ENCODE measurements at places on chromosomes 1 and 21. TPM values are rescaled to one million over a fixed set of nuclear protein-coding genes. Genes with fewer than 3 reads are reported as not detected.

GRCh38 chr1:206798384-206798996 lies 26.2 kb upstream of the IL10 start:
- no peaks in the 10 kb centered on the region for H3K36me3 ChIP-seq
- DNase-seq: no peak
- no peaks in the 10 kb centered on the region for H3K27me3 ChIP-seq

DNA sequence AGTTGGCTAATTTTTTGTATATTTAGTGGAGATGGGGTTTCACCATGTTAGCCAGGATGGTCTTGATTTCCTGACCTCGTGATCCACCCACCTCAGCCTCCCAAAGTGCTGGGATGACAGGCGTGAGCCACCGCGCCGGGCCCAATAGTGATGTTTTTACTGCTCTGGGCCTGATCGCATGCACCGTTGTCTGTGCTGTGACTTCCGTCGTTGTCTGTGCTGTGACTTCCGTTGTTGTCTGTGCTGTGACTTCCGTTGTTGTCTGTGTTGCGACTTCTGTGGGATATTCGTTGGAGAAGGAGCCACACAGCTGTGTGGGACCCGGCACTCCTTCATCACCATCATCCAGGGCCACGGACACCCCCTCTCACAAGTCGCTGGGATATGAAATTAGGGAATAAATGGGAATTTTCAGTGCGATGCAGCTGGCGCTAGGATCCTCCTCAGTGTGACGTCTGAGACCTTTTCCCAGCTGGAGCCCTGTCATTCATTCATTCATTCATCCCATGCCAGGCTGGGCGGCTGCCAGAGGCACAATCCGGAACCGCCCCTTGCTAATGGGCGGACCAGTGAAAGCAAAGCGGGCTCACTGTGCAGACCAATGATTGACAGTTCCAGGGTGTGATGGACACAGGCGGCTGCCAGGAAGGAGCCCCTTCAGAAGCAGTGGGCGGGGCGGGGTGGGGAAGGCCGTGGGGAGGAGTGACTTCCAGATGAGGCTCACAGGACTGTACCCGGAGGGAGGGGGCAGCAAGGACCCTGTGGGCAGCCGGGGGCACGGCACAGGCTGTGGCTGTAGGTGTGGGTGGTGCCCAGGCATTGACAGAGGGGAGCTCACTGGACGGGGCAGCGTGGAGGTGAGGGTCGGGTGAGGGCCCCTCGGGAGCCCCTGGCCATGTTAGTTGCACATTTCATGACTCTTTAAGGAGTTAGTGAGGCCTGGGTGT lies 48.9 kb downstream of the PRKCZ start:
- H3K27me3 ChIP-seq: no peaks in the 10 kb centered on the region
- peaks cover 2% of the 10 kb centered on the region for H3K4me1 ChIP-seq
- H3K27ac ChIP-seq: no peak overlapping the region
- H3K4me3 ChIP-seq: no peak overlapping the region
- peak; percentile 39 for DNase-seq

GRCh38 chr1:52032124-52032784 lies 1.4 kb downstream of the KTI12 start:
- H3K4me1 ChIP-seq: peaks cover 40% of the 10 kb centered on the region
- peak overlapping the region; percentile 79 for H3K4me3 ChIP-seq
- DNase-seq: no peak
- peak overlapping the region; percentile 91 for H3K27ac ChIP-seq

GRCh38 chr1:41559331-41559730 lies 74.8 kb upstream of the EDN2 start:
- DNase-seq: no peak
- H3K27me3 ChIP-seq: no peaks in the 10 kb centered on the region
- no peaks in the 10 kb centered on the region for H3K4me1 ChIP-seq
- H3K36me3 ChIP-seq: no peaks in the 10 kb centered on the region

- no peaks in the 10 kb centered on the region for H3K4me1 ChIP-seq
- no peak for DNase-seq
- H3K27me3 ChIP-seq: peaks cover 15% of the 10 kb centered on the region
- H3K27ac ChIP-seq: no peak overlapping the region
These were observed 26.0 kb upstream of the RSPO1 start for GRCh38 chr1:37660664-37661063.

GRCh38 chr1:97170300-97170699 lies 448.7 kb downstream of the PTBP2 start:
- no peak for DNase-seq
- H3K27ac ChIP-seq: no peak overlapping the region
- H3K27me3 ChIP-seq: no peaks in the 10 kb centered on the region
- no peaks in the 10 kb centered on the region for H3K36me3 ChIP-seq
- no peaks in the 10 kb centered on the region for H3K4me1 ChIP-seq
- H3K4me3 ChIP-seq: no peak overlapping the region

DNA sequence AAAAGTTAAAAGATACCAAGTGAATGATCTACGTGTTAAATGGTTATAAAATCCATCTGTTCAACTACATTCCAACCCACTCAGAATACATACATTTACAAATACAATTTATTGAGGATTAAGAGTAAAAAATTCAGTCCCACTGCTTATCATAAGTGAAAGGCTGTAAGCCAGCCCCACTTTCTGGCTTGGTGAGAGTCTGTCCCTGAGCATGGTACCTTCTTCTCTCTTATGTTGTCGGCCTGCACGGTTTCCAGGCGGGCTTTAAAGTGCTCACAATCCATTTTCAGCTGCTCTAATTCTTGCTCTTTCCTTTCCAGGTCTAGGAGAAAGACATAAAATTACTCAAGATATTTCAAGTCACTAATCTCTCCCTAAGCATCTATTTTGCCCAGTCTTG lies 15.2 kb downstream of the HSF2BP start:
- DNase-seq: no peak
- H3K4me1 ChIP-seq: peaks cover 24% of the 10 kb centered on the region
- H3K27ac ChIP-seq: no peak overlapping the region
- no peaks in the 10 kb centered on the region for H3K36me3 ChIP-seq
- H3K27me3 ChIP-seq: no peaks in the 10 kb centered on the region

DNA sequence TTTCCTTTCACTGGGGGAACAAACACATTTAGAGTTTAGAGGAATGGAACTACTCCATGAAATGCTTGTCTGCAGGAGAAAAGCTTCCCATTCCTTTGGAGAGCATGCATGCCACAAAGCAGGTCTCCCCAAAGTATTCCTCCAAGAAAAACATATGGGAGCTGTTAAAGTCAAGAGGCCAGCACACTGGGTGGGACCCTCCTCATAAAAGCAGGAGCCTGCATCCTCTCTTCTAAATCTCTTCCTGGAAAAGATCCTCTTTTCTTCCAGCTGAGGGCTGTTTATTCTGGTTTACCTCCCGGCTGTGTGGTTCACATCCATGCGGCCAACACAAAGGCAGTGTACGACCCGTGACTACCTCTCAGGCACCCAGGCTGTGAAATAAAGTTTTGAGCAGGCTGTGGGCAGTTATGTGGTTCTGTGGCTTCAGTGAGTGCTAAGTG lies 103.4 kb downstream of the TENT5C start:
- H3K36me3 ChIP-seq: no peaks in the 10 kb centered on the region
- no peak overlapping the region for H3K4me3 ChIP-seq
- no peak overlapping the region for H3K27ac ChIP-seq
- DNase-seq: no peak

DNA sequence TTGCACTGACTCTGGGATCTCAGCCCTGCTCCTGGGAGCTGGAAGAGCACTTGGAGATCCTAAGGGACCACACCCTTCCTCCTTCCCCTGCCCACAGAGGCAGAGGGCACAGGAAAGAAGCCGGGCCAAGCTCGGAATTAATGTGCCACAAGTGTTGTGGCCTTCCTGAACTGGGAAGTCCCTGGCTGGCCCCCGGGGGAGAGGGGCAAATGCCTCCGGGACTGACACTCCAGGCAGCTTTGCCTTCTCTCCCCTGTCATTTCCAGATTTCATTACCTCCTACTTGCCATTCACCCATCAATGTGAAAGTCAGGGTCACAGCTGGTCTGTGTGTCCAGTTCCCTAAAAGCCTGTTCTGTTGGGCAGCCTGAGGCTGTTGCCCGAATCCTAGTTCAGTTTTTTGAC lies 21.7 kb downstream of the SESN2 start:
- H3K27ac ChIP-seq: peak overlapping the region; percentile 61
- no peaks in the 10 kb centered on the region for H3K27me3 ChIP-seq
- no peak overlapping the region for H3K4me3 ChIP-seq
- no peak for DNase-seq

DNA sequence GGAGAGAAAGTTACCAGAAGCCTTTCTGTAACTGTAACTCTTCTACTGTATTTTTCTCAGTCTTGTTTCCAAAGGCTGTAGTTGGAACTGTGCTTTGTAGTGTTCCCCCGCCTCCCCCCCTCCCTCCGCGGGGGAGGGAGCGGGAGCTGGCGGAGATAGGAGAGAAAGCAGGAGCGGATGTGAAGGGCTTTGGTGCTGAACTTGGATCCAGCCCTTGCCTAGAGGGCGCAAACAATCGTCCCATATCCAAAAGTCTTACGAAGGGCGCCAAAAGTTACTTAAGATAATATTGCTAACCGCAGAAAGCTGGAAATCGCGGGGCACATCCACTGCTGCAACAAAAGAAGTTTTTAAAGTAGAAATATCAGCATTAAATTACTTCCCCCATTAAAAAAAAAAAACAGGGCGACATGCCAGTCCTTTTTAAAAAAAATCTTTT lies 2.4 kb upstream of the NFIA start:
- H3K27ac ChIP-seq: peak overlapping the region; percentile 96
- H3K4me1 ChIP-seq: peaks cover 43% of the 10 kb centered on the region
- no peaks in the 10 kb centered on the region for H3K27me3 ChIP-seq

DNA sequence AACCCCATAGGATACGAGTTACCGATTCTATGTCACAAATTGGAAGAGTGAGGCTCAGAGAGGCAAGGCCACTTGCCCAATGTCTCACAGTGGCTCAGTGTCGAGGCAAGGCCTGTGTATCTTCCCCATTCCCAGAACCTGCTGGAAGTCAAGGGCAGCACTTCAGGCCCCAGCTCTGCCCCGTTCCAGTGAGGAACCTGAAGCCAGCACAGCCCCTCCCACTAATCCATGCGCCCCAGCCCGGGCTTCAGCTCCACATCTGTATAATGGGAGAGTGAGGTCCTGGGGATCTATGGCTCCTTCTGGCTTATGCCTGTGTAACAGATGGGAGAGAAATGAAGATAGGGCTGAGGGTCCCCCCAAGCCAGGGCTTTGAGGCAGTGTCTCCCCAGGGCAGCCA lies 56.3 kb downstream of the CASZ1 start:
- H3K27me3 ChIP-seq: no peaks in the 10 kb centered on the region
- no peak overlapping the region for H3K27ac ChIP-seq
- H3K4me1 ChIP-seq: peaks cover 28% of the 10 kb centered on the region

GRCh38 chr1:85452948-85453347 lies 12.0 kb downstream of the DDAH1 start:
- H3K4me1 ChIP-seq: peaks cover 19% of the 10 kb centered on the region
- no peak for DNase-seq
- H3K27me3 ChIP-seq: no peaks in the 10 kb centered on the region
- H3K4me3 ChIP-seq: no peak overlapping the region

DNA sequence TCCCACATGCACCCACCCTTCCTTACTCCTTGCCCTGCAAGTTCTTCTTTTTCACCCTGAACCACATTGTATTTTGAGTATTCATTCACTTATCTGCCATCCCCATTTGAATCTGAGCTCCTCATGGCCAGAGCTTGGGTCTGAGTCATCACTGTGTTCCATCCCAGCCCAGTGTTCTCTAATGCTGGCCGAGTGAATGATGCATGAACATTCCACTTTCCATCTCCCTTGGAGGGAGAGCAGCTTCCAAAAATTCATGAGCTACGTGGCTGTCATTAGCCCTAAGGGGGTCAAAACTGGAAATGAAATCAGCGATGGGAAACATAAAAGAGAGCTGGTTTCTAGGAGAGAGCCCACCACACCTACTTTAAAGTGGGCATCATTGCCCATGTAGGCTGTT lies 187.0 kb upstream of the USP24 start:
- no peak overlapping the region for H3K27ac ChIP-seq
- no peaks in the 10 kb centered on the region for H3K4me1 ChIP-seq
- DNase-seq: no peak
- H3K36me3 ChIP-seq: no peaks in the 10 kb centered on the region
- H3K4me3 ChIP-seq: no peak overlapping the region

DNA sequence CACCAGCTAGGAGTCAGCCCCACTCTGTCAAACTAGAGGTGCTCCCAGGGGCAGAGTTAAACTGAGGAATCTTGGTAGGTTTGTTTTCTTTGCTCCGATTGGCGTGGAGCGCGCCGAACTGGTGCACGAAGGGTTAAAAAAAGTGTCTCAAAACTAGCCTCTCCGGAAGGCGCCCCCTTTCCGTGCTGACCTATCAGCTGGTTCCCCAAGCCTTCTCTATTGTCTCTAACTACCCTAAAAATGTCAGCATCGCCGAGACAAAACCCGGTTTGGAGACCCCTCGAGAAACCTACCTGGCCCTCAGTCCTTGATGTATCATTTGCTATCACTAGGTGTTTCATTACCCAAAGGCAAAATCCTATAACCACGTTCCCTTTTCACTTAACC lies 2.2 kb downstream of the TGFB2 start:
- no peaks in the 10 kb centered on the region for H3K36me3 ChIP-seq
- H3K4me3 ChIP-seq: peak overlapping the region; percentile 64
- no peak for DNase-seq
- H3K27me3 ChIP-seq: no peaks in the 10 kb centered on the region
- peak overlapping the region; percentile 81 for H3K27ac ChIP-seq

GRCh38 chr1:232273011-232273410 lies 356.9 kb downstream of the SIPA1L2 start:
- no peaks in the 10 kb centered on the region for H3K27me3 ChIP-seq
- H3K27ac ChIP-seq: no peak overlapping the region
- no peak for DNase-seq
- H3K36me3 ChIP-seq: no peaks in the 10 kb centered on the region
- H3K4me1 ChIP-seq: no peaks in the 10 kb centered on the region

GRCh38 chr1:101283443-101283842 lies 46.6 kb downstream of the S1PR1 start:
- H3K4me3 ChIP-seq: no peak overlapping the region
- peaks cover 12% of the 10 kb centered on the region for H3K4me1 ChIP-seq
- DNase-seq: no peak
- no peaks in the 10 kb centered on the region for H3K27me3 ChIP-seq
- H3K27ac ChIP-seq: no peak overlapping the region

DNA sequence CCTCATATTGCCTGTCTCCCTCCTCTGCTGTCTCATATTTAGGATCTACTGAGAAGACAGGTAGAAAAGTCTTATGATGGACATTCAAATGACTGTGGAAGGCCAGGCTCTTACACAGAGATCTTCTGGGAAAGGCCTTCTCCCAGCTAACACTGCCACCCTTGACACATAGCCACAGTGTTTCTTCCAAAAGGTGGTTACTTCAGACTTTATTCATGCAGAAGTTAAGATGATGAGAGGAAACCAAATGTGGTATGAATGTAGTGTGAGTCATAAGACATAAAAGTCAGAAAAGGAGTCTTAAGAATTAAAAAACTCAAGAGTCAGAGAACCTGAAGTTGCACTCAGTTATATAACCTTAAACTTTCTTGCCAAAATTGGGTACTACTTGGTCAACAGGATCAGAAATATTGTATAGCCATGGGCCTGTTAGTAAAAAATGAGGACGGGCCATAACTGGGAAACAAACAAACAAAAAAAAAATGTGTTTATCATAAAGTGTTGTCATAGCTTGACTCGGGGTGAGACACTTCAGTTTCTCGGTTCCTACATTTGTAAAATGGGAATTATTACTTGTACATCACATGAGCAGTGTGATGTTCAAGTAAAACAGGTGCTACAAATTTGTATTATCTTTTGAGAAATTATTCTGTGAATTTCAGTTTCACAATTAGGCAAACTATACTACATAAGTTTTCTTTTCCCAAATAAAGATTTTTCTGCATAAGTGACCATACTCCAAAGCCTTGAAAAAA lies 1.2 kb upstream of the DENND1B start:
- no peak overlapping the region for H3K4me3 ChIP-seq
- peak overlapping the region; percentile 93 for H3K27ac ChIP-seq
- H3K27me3 ChIP-seq: no peaks in the 10 kb centered on the region
- no peak for DNase-seq
- peaks cover 36% of the 10 kb centered on the region for H3K4me1 ChIP-seq
- H3K36me3 ChIP-seq: no peaks in the 10 kb centered on the region

The KCNH1 gene
- total RNA-seq: not detected

The CR1L gene
- total RNA-seq: 1.3 TPM
